ENCODE measurements at places on chromosomes 3 and 15.
A peak's percentile ranks its signal among the peaks of the same experiment; 100 is the strongest.

- H3K4me1 ChIP-seq: peaks cover 12% of the 10 kb centered on the region
- no peaks in the 10 kb centered on the region for H3K27me3 ChIP-seq
- no peak overlapping the region for H3K27ac ChIP-seq
- DNase-seq: no peak
- no peak overlapping the region for H3K4me3 ChIP-seq
- H3K36me3 ChIP-seq: no peaks in the 10 kb centered on the region
Measured at GRCh38 chr3:140434261-140434905, 243.5 kb upstream of the TRIM42 start.

DNA sequence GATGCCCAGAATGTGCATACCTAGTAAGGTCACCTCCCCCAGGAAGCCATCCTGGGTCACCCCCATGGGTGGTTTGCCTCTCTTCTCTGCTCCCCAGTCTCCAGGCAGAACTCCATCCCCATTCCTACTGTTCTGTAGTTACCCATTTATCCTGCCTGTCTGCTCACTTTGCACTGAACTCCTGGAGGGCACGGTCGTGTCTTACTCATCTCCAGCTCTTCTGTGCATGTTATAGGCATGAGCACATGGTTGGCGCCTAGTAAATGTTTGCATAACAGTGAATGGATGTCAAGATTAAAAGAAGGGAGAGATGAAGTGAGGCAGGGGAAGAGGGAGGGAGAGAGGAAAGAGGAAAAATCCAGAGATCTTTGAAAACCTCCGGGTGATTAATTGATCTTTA is 208.4 kb upstream of the TRIM42 start:
- H3K27ac ChIP-seq: no peak overlapping the region
- no peak overlapping the region for H3K4me3 ChIP-seq
- H3K36me3 ChIP-seq: peaks cover 2% of the 10 kb centered on the region
- H3K27me3 ChIP-seq: peaks cover under 1% of the 10 kb centered on the region

DNA sequence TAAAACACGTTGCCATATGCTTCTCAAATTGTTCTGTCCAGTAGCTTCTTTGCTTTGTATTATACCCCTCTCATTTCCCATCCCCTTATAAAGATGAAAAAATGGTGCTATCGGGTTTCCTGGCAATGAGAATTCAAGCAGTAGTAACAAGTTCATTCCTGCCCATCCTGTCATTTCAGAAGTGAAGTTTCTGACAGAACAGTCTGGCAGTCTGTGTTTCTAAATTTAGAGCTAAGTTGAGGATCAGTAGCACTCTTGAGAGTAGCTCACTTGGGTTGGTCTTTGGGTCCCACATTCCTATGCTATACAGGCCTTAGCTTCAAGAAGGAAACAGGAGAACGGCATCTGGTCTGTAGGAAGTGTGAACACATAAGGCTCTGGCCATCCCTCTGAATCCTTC is 134.6 kb downstream of the GHSR start:
- H3K4me3 ChIP-seq: no peak overlapping the region
- H3K36me3 ChIP-seq: peaks cover 60% of the 10 kb centered on the region
- no peaks in the 10 kb centered on the region for H3K27me3 ChIP-seq
- H3K4me1 ChIP-seq: peaks cover 18% of the 10 kb centered on the region
- DNase-seq: no peak
- H3K27ac ChIP-seq: no peak overlapping the region

DNA sequence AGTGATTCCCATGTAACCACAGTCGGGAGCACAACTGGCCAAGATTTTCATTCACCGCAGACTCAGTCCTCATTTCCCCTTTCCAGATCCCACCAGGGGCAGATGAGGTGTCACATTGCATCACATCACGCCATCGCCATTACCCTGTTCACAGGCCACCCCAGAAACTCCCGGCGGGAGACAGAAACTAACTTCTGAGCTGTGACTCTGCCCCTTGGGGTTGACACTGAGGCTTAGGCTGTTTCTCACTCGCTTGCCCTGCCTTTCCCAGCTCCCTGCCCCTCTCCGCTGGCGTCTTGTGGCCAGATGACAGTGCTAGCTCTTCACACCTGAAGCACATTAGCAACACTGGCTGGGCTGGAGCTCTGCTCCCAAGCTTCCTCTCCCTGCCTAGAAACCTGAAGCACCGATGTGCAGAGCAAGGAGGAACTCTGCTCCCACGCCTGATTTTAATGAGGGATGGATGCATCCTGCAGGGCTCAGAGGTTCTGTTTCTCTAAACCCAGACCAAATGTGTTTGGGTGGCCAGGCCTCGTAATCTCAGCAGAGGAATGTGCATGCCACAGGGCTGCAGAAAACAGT is 88.8 kb upstream of the CTDSPL start:
- no peaks in the 10 kb centered on the region for H3K27me3 ChIP-seq
- peaks cover 36% of the 10 kb centered on the region for H3K4me1 ChIP-seq
- no peak for DNase-seq
- no peak overlapping the region for H3K27ac ChIP-seq
- H3K36me3 ChIP-seq: peaks cover 3% of the 10 kb centered on the region

GRCh38 chr15:62089616-62090015 is 22.8 kb downstream of the C2CD4A start:
- no peak overlapping the region for H3K4me3 ChIP-seq
- H3K27ac ChIP-seq: no peak overlapping the region
- peaks cover 26% of the 10 kb centered on the region for H3K4me1 ChIP-seq
- no peak for DNase-seq
- no peaks in the 10 kb centered on the region for H3K27me3 ChIP-seq
- H3K36me3 ChIP-seq: no peaks in the 10 kb centered on the region

GRCh38 chr15:51266656-51267050 is 71.7 kb downstream of the CYP19A1 start:
- H3K27ac ChIP-seq: no peak overlapping the region
- H3K27me3 ChIP-seq: peaks cover 24% of the 10 kb centered on the region

DNA sequence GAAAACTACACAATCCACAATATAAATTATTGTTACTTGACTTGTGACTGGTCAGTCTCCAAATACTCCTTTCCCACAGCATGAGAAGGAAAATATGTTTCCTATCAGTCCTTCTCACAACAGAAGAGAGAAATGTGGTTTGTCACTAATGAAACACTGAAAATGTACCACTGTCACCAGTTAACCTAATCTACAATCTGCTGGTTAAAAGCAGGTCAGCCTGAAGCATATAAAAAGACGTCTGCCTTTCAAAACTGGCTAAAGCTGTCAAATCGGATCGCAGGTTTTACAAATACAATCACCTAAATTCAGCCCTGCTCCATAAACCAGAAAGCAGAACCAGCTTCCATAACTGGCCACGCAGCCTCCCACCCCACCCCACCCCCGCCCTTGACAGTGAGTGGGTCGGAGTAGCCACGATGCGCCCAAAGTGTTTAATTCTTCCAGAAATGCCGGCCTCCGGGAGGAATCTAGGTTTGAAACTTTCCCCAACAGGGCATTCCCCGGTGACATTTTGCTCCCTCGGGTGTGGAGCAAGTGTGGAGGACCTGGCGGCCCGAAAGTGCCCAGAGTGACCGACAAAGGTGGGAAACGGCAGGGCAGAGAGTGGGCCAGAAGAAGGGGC is 682 bp downstream of the ETFA start:
- H3K36me3 ChIP-seq: no peaks in the 10 kb centered on the region
- DNase-seq: peak; percentile 48
- no peaks in the 10 kb centered on the region for H3K27me3 ChIP-seq
- peak overlapping the region; percentile 81 for H3K27ac ChIP-seq
- peak overlapping the region; percentile 85 for H3K4me3 ChIP-seq
- peaks cover 17% of the 10 kb centered on the region for H3K4me1 ChIP-seq

- H3K4me1 ChIP-seq: no peaks in the 10 kb centered on the region
- DNase-seq: no peak
- no peak overlapping the region for H3K4me3 ChIP-seq
- no peak overlapping the region for H3K27ac ChIP-seq
Measured at GRCh38 chr3:110430146-110430545, 641.5 kb upstream of the NECTIN3 start.

- H3K27ac ChIP-seq: peak overlapping the region; percentile 43
- H3K36me3 ChIP-seq: no peaks in the 10 kb centered on the region
- no peaks in the 10 kb centered on the region for H3K27me3 ChIP-seq
- peaks cover 48% of the 10 kb centered on the region for H3K4me1 ChIP-seq
- peak; percentile 34 for DNase-seq
- peak overlapping the region; percentile 47 for H3K4me3 ChIP-seq
Measured at GRCh38 chr3:129688271-129688895, 81.9 kb upstream of the PLXND1 start.

- DNase-seq: no peak
- H3K4me1 ChIP-seq: peaks cover 35% of the 10 kb centered on the region
- H3K4me3 ChIP-seq: no peak overlapping the region
- no peak overlapping the region for H3K27ac ChIP-seq
Measured at GRCh38 chr3:63861306-63861705, 2.3 kb downstream of the THOC7 start.

GRCh38 chr3:38102444-38102814 is 34.5 kb downstream of the ACAA1 start:
- peaks cover 5% of the 10 kb centered on the region for H3K4me1 ChIP-seq
- H3K4me3 ChIP-seq: no peak overlapping the region
- no peaks in the 10 kb centered on the region for H3K36me3 ChIP-seq
- H3K27ac ChIP-seq: no peak overlapping the region
- DNase-seq: no peak

GRCh38 chr3:104610730-104611652 is 755.7 kb upstream of the ALCAM start:
- H3K27me3 ChIP-seq: no peaks in the 10 kb centered on the region
- H3K4me3 ChIP-seq: no peak overlapping the region

GRCh38 chr15:68834346-68834745 is 13.7 kb upstream of the ANP32A start:
- peaks cover 6% of the 10 kb centered on the region for H3K36me3 ChIP-seq
- H3K4me3 ChIP-seq: no peak overlapping the region
- H3K27ac ChIP-seq: no peak overlapping the region
- peaks cover 10% of the 10 kb centered on the region for H3K27me3 ChIP-seq

Measured in mesothelial cell of epicardium (in vitro differentiated cells).